Osteocyte (in vitro differentiated cells): ENCODE measurements at places on chromosomes 12 and 14. TPM values are rescaled to one million over a fixed set of nuclear protein-coding genes. Genes with fewer than 3 reads are reported as not detected.

- peaks cover 12% of the 10 kb centered on the region for H3K36me3 ChIP-seq
- no peak for DNase-seq
- peak overlapping the region; percentile 87 for H3K4me3 ChIP-seq
- peaks cover 23% of the 10 kb centered on the region for H3K4me1 ChIP-seq
- H3K27me3 ChIP-seq = no peaks in the 10 kb centered on the region
Measured at GRCh38 chr12:79691511-79692248, 916 bp upstream of the PAWR start.

Gene TPI1
- 408 and 415 TPM in 2 replicates for total RNA-seq

Gene ARG2
- total RNA-seq = 3.2 and 4.2 TPM in 2 replicates

DNA sequence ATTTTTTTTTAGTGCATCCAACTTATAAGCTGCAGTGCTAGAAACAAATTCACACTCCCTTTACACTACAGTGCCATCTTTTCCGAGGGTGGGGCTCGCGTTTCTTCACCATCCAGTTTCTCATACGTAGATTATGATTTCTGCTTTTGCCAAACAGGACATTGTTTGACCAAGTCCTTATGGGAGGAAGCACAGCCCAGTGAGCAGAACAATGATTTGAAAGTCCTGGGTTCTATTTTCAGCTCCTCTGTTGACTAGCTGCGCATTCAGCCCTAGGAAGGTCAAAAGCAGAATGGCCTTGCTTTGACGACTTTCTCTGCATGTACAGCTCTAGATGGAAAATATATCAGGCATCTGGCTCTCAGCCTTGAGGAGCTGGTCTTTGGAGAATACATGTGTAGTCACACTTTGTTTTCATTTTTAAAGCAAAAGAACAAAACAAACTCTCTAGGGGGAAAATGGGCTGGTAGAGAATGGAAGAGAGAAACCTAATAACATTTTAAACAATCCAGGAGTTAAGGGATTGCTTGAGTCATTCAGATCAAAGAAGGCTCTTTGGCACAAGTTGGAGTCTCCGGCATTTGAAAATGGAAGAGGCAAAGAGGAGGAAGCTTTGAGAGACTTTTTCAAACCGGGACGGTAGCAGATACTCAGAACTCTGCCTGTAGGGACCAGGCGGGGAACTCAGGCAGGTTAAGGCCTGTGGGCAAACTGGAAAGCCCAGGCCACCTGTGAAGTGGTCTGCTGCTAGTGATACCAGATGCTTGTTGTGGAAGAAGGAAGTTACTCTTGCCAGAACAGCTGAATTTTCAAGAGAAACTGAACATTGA is 257.3 kb upstream of the PLEKHG7 start:
- H3K36me3 ChIP-seq = no peaks in the 10 kb centered on the region
- H3K27ac ChIP-seq = peak overlapping the region; percentile 36
- H3K4me1 ChIP-seq = peaks cover 16% of the 10 kb centered on the region
- no peak overlapping the region for H3K4me3 ChIP-seq
- no peaks in the 10 kb centered on the region for H3K27me3 ChIP-seq
- no peak for DNase-seq

- no peak overlapping the region for H3K4me3 ChIP-seq
- no peaks in the 10 kb centered on the region for H3K4me1 ChIP-seq
- DNase-seq = no peak
Measured at GRCh38 chr12:31846405-31846804, 112.8 kb upstream of the RESF1 start.

DNA sequence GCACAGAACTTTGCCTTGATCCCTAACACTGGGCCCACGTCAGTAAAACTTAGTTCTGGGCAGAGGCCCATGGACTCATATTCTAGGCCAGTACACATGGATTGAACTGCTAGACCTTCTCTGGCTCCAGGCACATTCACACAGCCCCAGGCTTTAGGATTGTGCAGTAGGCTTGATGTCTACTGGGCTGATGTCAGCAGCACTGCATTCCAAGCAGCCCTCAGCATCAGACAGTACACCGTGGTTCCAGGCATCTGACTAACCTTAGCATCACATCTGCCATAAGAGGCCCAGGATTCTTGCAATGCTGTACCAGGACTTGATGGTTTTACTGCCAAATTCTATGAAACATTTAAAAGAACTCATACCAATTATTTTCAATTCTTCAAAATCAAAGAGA is 301.9 kb downstream of the CCER1 start:
- H3K4me3 ChIP-seq = no peak overlapping the region
- H3K27ac ChIP-seq = no peak overlapping the region
- H3K27me3 ChIP-seq = no peaks in the 10 kb centered on the region
- peaks cover 3% of the 10 kb centered on the region for H3K4me1 ChIP-seq
- no peaks in the 10 kb centered on the region for H3K36me3 ChIP-seq

GRCh38 chr12:38269897-38270296 is 46.7 kb upstream of the ALG10B start:
- DNase-seq = no peak
- no peak overlapping the region for H3K4me3 ChIP-seq
- H3K27me3 ChIP-seq = no peaks in the 10 kb centered on the region
- no peaks in the 10 kb centered on the region for H3K4me1 ChIP-seq

GRCh38 chr12:50184261-50184660 is 17.1 kb upstream of the CERS5 start:
- no peaks in the 10 kb centered on the region for H3K27me3 ChIP-seq
- H3K36me3 ChIP-seq = peaks cover 23% of the 10 kb centered on the region
- H3K4me3 ChIP-seq = no peak overlapping the region
- DNase-seq = no peak

- no peaks in the 10 kb centered on the region for H3K36me3 ChIP-seq
- no peak for DNase-seq
- peaks cover 3% of the 10 kb centered on the region for H3K4me1 ChIP-seq
- H3K4me3 ChIP-seq = no peak overlapping the region
- no peak overlapping the region for H3K27ac ChIP-seq
- peaks cover 8% of the 10 kb centered on the region for H3K27me3 ChIP-seq
Measured at GRCh38 chr12:45674181-45674977, 55.1 kb upstream of the ARID2 start.

Gene SLC10A1
- not detected in 2 replicates for total RNA-seq
